ENCODE measurements at places on chromosomes 16 and 17. TPM values are rescaled to one million over a fixed set of nuclear protein-coding genes. Genes with fewer than 3 reads are reported as not detected.

GRCh38 chr16:71846431-71846830 is 655 bp downstream of the ATXN1L start:
- DNase-seq = peak; percentile 27

DNA sequence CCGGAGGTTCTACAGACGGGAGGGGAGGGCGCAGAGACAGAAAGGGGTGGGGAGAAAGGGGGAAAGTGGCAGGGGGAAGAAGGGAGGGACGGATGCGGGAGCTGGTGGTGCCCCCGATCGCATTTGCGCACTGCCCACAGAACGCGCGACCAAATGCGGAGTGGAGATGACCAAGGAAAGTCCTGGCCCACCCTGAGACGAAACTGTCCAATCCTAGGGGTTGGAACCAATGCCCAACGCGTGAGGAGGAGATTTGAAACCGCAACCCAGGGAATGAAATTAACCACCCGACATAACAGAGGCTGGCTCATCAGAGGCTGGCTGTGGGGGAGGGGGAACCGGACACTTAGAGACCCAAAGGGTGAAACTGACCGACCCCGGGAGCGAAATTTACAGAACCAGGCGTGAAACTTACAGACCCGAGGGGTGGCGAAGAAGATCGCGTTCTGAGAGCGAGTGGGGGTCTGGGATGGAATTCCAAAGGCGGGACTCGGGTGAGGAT is 1.4 kb downstream of the HES7 start:
- DNase-seq = peak; percentile 55

- DNase-seq = no peak
These were observed 7.0 kb downstream of the SLC5A2 start for GRCh38 chr16:31489616-31490584.

DNA sequence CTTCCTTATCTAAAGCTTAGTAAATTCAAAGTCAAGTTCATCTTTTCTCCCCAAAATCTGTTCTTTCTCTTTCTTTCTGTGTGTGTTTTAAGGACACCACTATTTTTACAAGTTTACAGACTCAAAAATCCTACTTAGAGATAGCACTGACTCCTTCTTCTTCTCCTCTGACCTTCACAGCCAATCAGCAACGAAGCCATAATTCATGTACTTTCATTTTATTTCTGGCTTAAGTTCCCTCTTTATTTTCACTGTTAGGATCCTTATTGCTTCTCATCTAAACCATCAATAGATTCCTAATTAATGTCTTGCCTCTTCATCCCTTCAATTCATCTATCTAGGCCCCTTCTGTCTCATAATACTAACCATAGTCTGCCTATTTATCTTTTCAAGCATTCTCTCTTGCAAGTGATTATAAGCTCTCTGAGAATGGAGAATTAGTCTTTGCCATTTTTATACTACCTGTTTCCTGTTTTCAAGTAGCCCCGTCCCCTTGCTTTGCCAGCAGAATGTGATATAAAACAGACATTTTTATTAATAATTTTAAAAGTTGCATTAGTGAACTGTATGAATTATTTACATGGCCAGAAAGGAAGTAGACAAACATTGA is 27.0 kb downstream of the CDC27 start:
- DNase-seq = no peak

DNA sequence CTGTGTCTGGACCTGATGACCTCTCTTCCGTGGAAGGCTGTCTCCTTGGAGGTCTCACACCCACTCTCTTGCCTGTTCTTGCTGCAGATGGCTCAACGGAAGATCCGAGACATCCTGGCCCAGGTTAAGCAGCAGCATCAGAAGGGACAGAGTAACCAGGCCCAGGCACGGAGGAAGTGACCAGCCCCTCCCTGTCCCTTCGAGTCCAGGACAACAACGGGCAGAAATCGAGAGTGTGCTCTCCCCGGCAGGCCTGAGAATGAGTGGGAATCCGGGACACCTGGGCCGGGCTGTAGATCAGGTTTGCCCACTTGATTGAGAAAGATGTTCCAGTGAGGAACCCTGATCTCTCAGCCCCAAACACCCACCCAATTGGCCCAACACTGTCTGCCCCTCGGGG is 52.1 kb downstream of the IGF2BP1 start:
- no peak for DNase-seq

The KRT28 gene
- not detected for total RNA-seq

The OR1A1 gene
- total RNA-seq = not detected

DNA sequence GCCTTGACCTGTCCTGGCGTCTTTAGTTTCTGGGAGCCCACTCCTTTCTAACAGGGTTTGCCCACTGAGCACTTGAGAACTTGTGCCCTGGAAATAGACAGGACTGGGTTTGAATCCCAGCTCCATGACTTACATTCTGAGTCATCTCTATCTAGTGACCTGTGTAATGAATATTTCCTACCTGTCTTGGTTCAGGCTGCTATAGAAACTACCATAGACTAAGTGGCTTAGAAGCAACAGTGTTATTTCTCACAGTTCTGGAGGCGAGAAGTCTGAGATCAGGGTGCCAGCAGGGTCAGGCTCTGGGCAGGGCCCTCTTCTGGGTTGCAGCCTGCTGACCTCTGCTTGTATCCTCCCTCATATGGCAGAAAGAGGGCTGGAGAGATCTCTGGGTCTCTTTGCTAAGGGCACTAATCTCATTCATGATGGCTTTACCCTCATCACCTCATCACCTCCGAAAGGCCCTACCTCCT is 110.7 kb upstream of the DHX40 start:
- DNase-seq = no peak

The NHLRC4 gene
- 2.0 TPM for total RNA-seq

- no peak for DNase-seq
These were observed 163.9 kb downstream of the PRKCB start for GRCh38 chr16:23999663-24000062.

- no peak for DNase-seq
These were observed 9.5 kb downstream of the AMFR start for GRCh38 chr16:56415875-56416274.
